Cardiac septum (tissue), 1 donor: ENCODE measurements at places on chromosomes 4 and X.

- no peak for DNase-seq
These were observed 110.5 kb downstream of the APOOL start for GRCh38 chrX:85114171-85114570.

DNA sequence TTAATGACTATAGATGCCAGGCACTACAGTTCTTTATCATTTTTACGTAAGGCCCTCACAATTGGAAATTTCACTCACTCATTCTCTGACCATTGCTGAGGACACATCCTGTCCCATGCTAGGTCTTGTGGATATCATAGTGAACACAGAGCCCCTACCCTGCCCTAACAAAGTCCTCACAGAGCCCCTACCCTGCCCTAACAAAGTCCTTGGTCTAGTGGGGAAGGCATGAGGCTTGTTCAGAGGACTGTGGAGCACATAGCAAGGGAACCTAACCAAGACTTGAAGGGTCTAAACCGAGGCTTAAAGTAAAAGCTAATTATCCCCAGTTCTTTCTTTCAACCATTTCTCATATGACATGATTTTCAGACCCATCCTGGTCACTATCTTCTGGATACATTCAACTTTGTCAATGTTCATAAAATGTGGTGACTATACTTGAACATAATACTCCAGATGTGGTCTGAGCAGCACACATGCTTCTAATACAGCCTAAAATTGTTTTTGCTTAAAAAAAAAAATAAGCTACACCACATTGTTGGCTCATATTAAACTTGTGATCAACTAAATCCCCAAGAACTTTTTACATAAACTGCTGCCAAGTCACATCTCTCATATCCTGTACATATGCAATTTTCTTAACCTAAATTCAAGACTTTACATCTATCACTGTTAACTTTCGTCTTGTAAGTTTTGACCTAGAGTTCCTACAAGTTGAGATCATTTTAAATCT lies 77.0 kb downstream of the GPC3 start:
- no peak for DNase-seq

DNA sequence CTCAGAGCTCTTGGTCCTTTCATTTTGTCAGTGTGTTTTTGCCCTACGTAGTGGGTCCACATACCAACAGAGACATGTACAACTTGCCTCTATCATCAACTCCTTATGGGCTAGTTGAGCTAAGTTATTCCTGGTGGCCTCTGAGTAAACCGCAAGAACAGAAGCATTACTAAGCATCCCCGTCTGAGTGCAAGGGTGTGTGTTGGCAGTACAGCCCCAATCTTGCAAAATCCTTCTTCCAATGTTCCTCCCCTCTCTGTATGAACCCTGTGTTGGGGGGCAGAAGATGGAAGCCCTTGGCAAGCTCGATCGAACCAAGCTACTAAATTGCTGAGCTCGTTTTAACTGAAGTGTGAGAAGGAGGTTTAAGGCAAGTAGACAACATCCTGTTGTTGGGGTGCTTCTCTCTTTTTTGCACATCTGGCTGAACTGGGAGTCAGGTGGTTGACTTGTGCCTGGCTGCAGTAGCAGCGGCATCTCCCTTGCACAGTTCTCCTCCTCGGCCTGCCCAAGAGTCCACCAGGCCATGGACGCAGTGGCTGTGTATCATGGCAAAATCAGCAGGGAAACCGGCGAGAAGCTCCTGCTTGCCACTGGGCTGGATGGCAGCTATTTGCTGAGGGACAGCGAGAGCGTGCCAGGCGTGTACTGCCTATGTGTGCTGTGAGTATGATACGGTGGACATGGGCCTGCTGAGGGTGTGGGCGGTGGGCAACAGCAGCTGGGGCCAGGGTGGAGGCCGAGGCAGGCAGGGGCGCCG lies at the start of gene SH2D1A:
Gene SH2D1A, plus strand, starts transcription at position 447 of the 760 bp plus-strand sequence. Its CDS starts 80 bp downstream, at position 527.
- no peak for DNase-seq

DNA sequence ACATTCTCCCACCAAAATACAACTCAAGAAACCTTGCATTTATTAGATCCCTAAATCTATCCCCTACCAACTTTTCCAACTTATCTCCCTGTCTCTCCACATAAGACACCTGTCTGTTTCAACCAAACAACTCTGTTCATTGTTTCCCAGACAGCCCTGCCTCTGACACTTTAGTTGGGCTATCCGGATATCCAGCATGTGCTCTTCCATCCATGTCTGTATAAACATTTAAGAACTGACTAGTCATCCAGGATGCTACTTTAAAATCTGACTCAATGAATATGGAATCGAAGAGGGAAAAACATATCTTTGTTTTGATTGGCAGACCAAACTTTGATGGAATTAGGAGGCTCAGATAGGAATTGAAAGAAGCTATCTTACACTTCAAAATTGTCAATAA lies 143.2 kb upstream of the DCAF8L1 start:
- DNase-seq = no peak

GRCh38 chr4:3046162-3046561 lies 28.2 kb downstream of the HTT-AS start:
- no peak for DNase-seq

DNA sequence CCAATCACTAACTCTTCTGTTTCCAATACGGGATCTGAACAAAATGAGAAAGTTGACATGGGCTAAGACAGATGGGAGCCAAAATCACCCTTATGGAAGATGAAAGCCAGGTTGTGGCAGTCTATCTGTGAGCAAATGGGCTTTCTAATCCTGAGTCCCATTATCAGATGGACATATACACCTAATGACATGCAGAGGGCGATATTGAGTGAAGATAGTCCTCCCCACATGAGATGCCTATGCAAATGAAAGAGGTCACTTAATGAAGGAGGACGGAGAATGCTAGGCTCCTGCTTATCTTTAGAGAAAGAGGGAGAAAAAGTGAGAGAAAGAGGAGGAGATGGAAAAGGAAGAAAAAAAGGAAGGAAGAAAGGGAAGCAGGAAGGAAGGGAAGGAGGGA lies 547.5 kb downstream of the NLGN4X start:
- DNase-seq = no peak

DNA sequence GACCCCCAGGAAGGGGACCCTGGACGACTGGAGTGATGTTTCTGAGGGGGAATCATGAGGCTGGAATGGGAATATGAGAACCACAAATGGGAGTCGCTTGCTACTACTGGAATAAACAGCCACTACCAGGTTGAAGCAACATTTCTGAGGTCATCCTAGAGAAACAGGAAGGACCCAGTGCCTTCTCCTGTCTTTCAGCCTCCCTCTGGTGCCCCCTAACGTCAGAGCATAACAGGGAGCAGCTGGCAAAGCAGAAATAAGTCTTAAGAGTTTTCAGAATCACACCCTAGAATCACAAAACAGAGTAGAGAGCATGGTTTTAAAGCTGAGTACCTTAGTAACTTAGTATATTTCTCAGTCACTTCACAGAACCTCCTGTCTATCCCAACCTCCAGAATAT lies 347.8 kb upstream of the PITX2 start:
- DNase-seq = no peak

- no peak for DNase-seq
These were observed 702 bp downstream of the TSPAN5 start for GRCh38 chr4:98657531-98658286.

DNA sequence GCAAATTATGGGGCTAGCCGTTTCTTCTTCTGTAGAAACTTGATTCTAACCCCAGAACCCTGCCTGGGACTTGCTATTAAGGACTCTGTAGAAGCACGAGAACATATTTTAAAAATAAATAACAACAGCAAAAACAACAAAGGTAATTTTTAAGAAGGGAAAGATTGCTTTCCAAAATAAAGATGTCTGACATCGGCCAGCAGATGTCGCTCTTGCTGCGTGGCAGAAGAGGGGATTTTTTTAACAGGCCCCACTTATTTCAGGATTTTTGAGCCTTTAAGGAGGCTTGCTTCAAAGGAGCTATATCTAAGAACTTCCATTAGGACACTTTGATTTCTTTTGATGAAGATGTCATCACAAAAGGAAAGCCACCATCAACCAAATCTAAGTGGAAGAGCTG lies 62.8 kb upstream of the EGFL6 start:
- DNase-seq = no peak

DNA sequence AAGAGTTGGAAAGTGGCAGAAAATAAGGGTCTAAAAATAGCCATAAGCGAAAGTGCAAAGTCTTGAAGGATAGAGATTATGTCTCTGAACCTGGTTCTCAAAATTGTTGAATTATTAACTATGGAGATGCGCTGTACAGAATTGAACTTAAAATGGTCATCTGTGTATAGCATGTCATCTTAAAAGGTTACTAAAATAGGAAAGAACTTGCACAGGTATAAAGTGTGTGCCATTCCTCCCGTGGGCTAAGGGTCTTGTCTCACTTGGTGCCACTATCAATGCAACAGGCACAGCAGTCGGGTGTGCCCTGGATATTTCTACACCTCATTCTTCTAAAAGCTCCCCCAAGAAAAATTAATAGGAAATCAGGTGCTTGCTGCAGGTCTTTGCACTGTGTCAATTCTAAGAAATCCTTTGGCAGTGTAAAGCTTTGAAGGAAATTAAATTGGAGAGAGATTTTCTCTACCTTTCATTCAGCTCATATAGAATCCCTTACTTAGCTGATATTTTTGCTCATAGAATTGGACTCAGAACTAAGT lies 2.4 kb downstream of the SORBS2 start:
- DNase-seq = no peak

DNA sequence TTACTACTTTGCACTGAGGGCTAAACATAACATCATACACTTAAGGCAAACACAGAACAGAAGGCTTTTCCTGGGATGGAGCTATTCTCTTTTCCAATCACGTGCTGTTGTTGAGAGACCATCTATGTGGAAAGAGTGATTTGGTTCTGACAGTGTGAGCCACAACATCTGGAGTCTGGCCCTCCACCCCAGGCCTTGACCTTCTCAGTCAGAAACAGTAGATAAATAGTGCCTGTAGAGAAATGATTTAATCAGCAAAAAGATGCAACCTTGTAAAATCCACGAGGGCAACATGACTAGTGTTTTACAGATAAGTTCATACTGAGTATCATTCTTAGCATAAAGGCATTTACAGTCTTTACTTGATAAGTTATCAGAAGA lies 10.8 kb upstream of the SFRP2 start:
- DNase-seq = no peak

GRCh38 chrX:53684415-53685192 lies 1.9 kb downstream of the HUWE1 start:
- no peak for DNase-seq

GRCh38 chr4:15703439-15703838 lies 574 bp downstream of the BST1 start:
- no peak for DNase-seq

GRCh38 chr4:101103381-101104142 lies 243.8 kb downstream of the PPP3CA start:
- no peak for DNase-seq

GRCh38 chr4:55008166-55009056 lies 117.0 kb downstream of the KDR start:
- no peak for DNase-seq
